Spinal cord (tissue), 10 donors: ENCODE measurements at places on chromosomes 2 and 18. TPM values are rescaled to one million over a fixed set of nuclear protein-coding genes. Genes with fewer than 3 reads are reported as not detected.

- DNase-seq = no peak
Observed at GRCh38 chr2:179129574-179130238, 79.8 kb upstream of the CCDC141 start.

UGT1A3 gene
- polyA plus RNA-seq = not detected

DNA sequence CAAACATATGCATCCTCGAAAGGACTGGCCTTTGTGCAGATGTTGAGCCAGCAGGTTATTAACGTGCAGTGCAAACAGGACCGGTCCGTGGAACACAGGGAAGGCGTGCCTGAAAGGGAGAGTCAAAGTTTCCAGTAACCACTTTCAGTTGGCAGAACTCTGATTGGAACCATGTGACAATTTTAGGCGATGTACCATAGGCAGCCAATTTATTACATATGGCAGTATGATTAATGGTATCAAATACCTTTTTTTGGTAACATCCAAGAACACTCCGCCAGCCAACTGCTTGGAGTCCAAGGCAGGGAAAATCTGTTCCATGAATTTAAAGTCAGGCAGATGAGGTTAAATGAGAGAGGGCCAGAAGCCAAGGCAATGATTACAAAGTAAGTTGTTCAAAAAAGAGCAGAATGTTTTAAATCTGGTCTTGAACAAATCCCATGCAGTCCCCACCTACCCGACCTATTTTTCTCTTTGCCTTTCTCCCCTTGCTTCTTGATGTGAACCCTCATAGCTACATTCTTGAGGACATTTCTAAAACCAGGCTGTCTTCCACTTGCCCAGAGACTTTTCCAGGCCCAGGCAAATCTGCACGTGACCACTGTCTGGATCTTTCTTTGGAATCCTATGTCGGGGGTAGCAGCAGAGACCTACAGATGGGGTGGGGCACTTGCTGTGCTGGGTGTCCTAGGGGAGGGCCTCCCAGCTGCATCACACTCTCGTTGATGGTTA is 351.7 kb downstream of the HRH4 start:
- DNase-seq = no peak

DNA sequence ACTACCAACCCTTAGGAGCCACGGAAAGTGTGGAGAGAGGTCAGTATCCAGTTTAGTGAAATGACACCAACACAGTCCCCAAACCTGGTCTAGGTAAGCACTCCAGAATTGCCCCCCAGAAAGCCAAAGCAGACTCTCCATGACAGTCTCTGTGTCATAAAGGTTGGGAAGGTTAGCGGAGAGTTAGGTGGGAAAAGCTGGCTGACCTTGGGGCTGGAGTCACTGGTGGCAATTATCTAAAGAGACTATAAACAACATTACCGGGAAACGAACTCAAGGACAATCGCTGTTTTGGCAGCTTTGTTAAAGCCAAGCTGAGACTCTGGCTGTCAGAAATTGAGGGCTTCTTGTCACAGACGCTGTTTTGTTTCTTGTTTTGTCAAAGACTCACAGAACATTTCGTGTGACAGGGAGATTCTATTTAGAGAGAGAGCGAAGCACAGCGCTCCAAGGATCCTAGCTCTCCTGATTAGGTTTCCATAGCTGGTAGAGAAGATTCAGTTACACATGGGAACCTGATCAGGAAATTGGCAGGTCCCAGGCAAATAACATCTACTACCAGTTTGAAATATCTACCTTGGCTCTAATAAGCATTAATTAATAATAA is 111.3 kb downstream of the LNPK start:
- no peak for DNase-seq

DNA sequence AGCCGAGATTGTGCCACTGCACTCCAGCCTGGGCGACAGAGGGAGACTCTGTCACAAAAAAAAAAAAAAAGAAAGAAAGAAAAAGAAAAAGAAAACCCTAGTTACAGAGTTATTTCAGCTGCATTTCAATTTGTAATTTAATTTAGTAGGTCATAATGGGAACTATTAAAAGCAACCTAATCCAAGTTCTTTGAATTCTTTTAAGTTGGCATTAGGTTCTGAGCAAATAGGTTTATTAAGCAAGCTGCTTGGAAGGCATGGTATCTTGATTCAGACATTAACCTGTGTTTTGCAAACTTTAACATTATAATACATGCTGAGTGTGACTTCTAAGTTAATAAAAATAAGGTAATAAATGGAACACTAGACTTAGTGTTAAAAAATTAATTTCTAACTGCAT is 29.8 kb upstream of the COBLL1 start:
- DNase-seq = no peak

GRCh38 chr2:98486374-98486981 is 41.8 kb downstream of the INPP4A start:
- DNase-seq = no peak

DNA sequence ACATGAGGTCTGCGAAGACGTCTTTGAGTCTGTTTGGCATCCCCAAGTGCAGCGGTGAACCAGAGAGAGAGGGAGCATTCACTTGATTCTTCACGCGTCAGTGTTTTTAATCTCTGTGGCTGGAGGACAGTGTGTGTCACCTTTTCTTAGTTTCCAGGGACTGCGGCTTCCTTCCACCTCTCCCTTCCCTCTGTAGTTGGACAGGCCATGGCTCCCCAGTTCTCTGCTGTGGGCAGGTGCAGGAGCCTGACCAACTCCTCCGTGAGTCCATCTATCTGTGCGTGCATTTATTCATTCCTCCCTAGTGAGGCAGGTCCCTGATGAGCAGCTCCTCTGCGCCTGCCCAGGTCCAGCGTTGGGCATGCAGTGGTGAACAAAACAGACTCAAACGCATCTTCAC is 42.9 kb downstream of the AGAP1 start:
- no peak for DNase-seq

SATB2 gene
- 5.5 TPM for polyA plus RNA-seq

- no peak for DNase-seq
Observed at GRCh38 chr2:144796936-144797335, 277.0 kb upstream of the ZEB2 start.

DNA sequence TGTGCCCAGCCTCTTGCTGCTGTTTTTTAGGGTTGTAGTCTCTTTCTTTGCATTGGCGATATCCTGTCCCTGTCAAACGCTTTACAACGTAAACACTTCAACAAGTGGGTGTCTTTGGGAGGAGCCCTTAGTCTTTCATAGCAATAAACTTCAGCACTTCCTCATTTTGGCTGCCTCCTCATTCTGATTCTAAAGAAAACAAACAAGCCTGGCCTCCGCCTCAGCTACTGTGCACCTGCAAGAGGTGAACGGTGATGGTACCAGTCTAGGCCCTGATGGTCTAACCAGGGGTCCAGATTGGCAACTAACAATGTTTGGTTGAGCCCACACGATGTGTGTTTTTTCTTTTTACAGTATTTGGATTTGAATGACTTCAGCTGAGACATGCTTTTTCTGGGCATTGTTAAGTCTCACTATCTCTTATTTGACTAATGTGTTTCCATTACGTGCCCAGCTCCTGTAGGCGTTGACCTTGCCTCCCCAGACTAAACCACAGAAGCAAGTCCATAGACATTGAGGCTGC is 53.2 kb upstream of the CUL3 start:
- DNase-seq = no peak

GRCh38 chr18:67805261-67805660 is 288.7 kb upstream of the DSEL start:
- no peak for DNase-seq

DNA sequence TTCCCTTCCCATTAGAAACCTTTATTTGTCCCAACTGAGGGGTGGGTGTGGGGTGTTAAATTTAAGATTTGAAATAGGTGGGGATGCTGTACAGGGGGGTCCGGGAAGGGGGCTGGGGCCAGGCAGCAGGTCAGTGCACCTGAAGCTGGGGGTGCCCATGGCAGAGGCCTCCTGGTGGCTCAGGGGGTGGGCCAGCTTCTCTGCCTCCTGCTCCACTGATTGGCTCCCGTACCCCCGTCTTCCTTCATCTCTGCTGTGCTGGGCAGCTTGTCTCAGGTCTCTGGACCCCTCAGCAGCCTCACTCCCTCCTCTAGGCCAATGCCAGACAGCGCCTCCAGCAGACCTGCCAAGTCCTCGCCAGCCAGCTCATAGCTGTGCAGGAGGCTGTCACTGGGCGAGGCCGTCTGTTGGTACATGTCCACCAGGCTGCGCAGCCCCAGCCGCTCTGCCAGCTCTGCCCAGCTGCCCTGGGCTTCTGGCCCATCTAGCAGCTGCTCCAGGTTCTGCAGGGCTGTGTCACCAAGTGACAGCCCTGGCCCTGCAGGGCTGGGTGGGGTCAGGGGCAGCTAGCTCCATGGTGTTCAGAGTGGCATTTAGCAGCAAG is 2.0 kb upstream of the ANKRD62 start:
- no peak for DNase-seq

- no peak for DNase-seq
Observed at GRCh38 chr18:55105873-55106272, 146.6 kb upstream of the CCDC68 start.

LAMA3 gene
- 7.7 TPM for polyA plus RNA-seq

GRCh38 chr2:218471036-218471435 is 52.1 kb downstream of the VIL1 start:
- DNase-seq = no peak

DNA sequence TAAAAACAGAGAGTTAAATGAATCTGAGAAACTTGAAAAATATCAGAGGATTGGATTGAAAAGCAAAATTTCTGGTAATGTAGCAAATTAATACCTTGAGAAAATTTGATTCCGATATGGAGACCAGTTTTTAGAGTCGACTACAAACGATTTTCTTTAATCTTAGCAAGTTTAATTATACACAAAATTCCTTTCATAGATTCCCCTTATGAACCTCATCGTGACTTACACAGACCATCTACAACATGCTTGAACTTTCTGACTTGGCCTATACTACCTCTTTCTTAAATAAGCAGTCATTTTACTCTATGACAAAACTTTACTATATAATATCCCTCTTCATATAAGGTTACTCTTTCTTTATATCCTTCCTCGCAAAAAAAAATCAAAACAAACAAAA is 769.6 kb upstream of the CRIM1 start:
- DNase-seq = no peak

GRCh38 chr2:43484323-43484930 is 111.4 kb downstream of the THADA start:
- peak; percentile 89 for DNase-seq

- DNase-seq = no peak
Observed at GRCh38 chr2:101113441-101114267, 37.5 kb downstream of the TBC1D8 start.

PPP3R1 gene
- polyA plus RNA-seq = 131 TPM

DNA sequence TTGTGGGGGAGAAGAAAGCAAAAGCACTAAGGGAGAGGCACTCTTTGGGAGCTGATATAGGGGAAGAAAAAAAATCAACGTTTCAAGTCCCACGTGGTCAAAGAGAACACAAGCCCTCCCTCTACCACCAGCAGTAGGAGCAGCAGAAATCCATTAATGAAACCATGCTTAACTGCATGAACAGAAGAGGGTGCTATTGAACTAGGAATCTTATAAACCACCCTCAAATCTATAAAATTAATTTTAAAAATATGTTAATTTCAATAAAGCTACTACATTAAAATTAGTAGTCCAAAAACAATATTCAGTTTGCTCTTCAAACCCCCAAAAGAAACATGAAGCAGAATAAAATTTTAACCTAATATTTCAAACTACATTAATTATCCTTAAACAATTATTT is 147.8 kb downstream of the TMEM18 start:
- no peak for DNase-seq

DNA sequence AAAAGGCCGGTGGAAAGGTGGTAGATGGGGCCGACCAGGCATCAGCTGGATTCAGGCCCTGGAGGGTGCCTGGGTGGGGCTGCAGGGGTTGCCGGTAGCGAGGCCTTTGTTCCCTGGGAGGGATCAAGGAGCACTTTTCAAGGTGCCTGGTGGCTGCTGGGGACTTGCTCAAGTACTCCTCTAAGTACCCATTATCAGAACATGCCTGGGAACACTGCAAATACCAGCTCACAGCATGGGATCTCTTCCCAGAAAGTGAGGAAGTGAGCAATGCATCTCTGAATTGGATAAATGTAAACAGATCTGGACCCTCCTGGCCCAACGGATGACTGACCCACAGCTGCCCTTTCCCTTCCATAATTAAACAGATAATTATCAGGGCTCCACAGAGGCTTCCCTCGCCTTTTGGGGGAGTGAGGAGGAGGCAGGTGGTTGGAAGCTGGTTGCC is 210.5 kb downstream of the SH3RF3 start:
- DNase-seq = no peak

DNA sequence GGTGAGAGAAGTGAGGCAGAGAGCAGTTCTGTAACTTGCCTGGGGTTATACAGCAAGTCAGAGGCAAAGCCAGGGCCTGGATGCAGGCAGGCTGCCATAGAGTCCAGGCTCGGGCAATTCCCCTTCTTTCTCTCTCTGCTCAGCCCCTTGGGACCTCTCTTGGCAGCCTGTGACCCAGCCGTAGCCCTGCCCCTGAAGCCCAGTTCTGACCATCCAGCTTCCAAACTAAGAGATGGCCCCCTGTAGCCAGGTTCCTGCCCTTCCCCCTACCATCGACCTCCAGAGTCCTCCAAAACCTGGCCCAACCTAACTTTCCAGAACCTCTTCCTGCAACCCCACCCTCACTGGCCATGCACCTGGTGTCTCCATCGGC is 201.2 kb downstream of the CTIF start:
- no peak for DNase-seq

DNA sequence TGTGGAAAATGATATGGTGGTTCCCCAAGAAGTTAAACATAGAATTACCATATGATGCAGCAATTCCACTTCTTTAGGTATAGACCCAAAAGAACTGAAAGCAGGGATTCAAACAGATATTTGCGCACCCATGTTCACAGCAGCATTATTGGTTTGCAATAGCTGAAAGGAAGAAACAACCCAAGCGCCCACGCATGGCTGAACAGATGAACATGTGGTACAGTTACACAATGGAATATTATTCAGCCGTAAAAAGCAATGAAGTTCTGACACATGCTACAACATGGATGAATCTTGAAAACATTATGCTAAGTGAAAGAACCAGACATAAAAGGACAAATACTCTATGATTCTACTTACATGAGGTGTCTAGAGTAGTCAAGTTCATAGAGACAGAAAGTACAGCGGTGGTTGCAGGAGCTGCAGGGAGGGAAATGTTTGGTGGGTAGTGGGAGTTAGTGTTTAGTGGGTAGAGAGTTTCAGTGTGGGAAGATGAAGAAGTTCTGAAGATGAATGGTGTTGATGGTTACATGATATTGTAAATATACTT is 26.7 kb upstream of the ASPRV1 start:
- DNase-seq = no peak

GRCh38 chr2:173828189-173829142 is 136.7 kb downstream of the SP3 start:
- no peak for DNase-seq

DNA sequence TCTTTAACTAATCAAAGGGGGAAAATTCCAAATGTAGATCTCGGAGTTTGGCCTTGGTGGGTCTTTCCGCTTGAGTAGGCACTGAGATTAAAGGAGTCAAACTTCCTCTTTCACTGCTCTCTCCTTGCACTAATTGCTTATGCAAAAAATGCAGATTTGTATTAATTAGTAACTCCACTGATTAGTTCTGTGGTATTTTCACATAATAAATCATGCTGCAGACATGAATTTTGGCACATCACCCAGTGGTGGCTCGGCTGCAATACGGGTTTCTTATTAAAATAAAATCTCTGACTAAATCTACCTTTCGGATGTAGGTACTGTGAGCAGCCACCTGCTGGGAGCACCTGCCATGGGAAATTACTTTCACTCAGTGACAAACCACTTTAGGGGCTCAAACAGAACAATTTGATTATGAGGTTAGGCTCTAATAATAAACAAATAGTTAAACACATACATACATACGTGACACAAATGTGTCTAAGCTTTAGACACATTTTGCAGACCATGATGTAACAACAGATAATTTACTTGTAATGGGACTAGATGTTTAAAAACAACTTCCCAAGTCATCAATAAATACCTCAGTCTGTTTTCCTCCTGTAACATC is 6.4 kb upstream of the NEUROD1 start:
- no peak for DNase-seq
